Renal cortex interstitium (tissue), 15 donors: ENCODE measurements at places on chromosomes 5 and 9. TPM values are rescaled to one million over a fixed set of nuclear protein-coding genes. Genes with fewer than 3 reads are reported as not detected.

The GAS1 gene
- polyA plus RNA-seq, result 56.5 TPM

The SEC16A gene
- polyA plus RNA-seq, result 63.2 TPM

DNA sequence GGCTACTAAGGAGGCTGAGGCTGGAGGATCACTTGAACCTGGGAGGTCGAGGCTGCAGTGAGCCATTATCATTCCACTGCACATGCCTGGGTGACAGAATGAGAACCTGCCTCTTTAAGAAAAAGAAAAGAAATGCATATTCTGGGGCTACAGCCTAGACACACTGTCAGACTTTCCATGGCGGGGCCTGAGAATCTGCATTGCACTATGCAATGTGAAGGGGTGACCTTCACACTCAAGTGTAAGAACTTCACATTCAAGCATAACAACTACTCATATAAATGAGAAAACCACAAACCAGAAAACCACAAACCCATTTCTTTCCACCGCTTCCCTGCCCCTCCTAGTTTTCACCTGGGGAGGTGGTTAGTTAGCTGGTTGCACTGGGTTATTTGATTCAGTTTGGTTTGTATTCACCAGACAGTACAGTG lies 18.0 kb upstream of the FBP2 start:
- DNase-seq, result no peak

DNA sequence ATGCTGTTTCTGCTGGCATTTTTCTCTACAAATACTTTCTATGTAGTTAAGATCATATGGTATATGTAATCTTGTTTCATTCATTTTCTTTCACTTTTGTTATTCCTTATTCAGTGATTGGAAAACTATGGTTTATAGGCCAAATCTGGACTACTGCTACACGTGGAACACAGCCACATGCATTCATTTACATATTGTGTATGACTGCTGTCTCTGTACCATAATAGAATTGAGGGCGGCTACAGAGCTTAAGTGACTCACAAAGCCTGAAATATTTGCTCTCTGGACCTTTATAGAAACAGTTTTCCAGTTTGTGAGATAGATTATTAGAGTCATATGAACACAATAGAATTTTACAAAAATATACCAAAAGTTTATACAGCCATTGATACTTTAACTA lies 133.6 kb upstream of the CDKN2B start:
- no peak for DNase-seq

DNA sequence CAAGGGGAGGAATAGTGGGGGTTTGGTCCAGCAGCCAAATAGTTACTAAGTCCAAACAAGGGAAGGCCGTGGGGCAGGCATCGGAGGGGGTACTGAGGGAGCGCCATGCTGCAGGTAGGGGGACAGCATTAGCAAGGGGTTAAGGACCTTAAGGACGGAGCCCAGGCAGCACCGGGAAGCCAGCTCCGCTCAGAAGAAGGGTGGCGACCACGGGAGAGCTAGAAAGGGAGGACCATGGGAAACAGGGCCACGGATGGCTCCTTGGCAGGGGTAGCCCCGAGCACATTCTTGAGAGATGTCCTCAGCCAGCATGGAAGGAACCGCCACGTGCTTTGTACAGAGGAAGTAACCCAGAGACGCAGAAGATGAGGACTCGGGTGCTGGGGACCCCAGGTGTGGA lies 76.2 kb upstream of the STXBP1 start:
- DNase-seq, result no peak

- no peak for DNase-seq
Measured at GRCh38 chr5:19986031-19986619, 1.9 kb downstream of the CDH18 start.

DNA sequence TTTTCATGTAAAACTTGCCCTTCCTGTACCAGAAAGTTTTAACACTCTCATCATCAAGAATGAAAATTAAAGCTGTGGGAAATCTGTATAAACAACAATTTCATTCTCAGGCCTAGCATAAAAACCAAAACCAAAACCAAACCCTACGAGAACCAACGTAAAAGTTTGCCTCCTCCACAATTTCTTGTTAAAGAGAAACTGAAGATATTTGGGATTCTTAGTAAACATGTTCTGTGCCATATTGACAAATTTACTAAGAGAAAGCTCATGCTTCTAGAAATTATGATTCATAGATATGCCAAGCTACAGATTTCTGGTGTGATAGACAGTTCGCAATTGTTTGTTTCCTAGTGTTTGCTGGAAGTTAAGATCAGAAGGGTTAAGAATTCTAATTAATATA lies 801.0 kb upstream of the NUDT12 start:
- no peak for DNase-seq

DNA sequence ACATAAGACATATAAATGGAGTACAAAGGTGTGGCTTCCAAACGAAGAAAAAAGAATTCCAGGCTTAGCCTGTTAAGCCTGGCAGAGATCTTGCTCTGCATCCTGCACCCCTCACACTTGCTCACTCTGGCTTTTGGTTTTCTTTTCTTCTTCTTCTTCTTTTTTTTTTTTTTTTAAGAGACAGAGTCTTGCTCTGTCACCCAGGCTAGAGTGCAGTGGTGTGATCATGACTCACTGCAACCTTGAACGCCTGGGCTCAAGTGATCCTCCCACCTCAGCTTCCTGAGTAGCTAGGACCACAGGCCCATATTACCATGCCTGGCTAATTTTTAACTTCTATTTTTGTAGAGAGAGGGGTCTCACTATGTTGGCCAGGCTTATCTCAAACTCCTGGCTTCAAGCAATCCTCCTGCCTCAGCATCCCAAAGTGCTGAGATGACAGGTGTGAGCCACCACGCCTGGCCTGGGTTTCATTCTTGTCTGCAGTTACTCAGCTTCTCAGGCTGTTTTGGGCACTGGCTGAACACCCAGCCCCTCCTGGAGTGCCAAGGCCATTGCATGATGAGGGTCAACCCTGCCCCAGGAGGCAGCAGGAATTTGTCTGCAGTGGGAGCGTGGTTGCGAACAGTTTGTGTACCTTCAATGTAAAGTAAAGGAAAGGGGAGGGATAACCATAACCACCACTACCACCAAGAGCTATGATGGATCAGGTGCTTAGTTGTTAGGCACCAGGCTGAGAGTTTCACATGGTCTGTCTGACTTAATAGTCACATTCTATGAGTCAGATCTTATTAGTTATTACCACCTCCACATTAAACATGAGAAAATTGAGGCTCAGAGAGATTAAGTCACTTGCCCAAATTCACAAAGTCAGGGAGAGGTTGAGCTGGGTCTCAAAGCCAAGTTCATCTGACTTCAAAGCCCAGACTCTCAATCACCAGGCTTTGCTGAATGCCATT lies 219.2 kb upstream of the PANK3 start:
- DNase-seq, result no peak
